IMR-90 (cell line): ENCODE measurements at places on chromosomes 3 and 15. TPM values are rescaled to one million over a fixed set of nuclear protein-coding genes. Genes with fewer than 3 reads are reported as not detected.

ZNF385D gene
- total RNA-seq: 0.18 and 0.28 TPM in 2 replicates

SEMA4B gene
- 5.0 and 6.9 TPM in 2 replicates for total RNA-seq

PLD1 gene
- total RNA-seq: 9.2 and 9.7 TPM in 2 replicates

AMT gene
- total RNA-seq: 0.28 and 0.36 TPM in 2 replicates

P2RY13 gene
- total RNA-seq: not detected in 2 replicates

DNA sequence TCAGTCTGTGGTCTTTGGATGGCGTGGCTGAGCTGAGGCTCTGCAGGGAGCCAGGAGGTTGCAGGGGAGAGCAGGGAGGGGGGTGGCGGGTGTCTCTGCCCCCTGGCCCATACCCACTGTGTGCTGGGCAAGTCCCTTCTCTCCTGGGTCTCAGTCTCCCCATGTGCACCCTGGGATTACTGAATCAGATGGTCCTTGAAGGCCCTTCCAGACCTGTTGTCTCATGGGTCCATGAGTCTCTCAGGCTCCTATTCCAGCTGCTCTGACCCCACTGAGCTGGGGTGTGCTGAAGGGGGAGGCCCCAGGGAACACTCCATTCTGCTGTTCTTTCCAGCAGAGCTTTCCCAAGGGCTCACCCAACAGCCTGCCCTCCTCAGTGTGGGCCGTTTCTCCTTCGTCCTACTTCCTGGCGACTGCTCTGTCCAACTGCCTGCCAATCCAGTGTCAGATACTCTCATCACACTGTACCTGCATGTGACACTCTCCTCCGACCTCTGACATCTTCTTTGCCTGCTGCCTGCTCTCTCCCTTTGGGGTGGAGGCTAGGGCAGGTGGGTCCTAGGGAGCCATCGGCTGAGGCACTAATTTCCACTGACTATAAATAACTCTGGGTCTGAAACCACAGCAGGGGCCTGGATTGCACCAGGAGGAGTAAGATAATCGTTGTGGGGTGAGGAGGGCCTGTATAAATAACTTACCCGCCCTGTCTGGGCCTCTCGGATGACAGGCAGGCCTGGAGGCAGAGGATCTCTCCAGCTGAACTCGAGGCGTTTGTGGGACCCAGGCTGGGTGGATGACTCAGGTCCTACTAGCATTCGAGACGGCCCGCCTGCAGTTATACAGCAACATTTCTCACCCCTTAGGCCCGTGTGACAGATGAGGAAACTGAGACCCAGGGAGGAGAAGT lies 67.1 kb downstream of the ATP2B2 start:
- peak; percentile 96 for DNase-seq

DNA sequence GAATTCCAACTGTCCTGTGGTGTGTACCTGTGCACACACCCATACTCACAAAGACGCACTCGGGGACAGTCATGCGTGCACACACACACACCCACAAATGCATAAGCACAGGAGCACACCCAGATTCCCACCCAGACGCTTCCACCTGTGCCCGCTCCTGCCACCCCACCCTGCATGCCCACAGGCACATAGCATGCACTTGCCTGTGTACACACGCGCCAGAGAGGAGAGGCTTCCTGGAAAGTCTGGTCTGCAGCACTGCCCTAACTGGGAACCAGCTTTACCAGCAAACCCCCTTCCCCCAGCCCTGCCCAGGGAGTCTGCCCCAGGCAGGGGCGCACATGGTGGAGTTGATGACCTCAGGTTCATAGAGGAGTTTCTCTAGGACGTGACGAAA lies 246.2 kb downstream of the UACA start:
- DNase-seq: no peak

DNA sequence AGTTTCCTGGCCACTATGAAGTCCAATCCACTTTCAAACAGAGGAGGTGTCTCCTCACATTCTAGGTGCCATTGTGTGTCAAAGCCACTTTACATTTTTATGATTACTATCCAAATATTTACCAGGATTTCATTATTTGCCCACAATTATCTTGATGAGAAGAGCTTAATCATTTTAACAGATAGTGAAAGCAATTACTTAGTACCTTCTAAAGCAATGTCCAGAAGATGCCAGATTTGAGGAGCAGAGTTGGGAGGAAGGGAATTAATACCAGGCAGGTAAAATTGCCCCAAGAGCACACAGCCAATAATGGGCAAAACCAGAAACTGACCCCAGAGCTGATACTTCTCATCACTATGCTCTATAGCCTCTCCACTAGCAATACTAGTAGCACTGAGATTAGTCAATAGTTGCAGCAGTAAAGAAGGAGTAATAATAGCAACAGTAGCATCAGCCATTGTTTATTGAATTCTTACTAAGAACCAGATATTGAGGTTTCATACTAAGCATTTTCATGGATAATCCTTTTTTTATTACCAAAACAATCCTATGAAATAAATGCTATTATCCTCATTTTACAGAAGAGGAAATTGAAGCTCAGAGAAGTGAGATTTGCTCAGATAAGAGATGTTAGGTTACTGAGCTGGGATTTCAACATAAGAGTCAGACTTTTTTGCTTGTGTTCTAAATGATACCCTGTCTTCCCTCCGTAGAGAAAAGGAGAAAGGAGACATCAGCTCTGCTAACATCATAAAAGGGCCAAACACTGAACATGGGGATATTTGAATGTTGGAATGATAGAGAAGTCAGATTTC lies 509.3 kb upstream of the CFAP20DC start:
- DNase-seq: no peak

- peak; percentile 91 for DNase-seq
Observed at GRCh38 chr3:64084640-64085039, 61.3 kb upstream of the PSMD6 start.

GRCh38 chr3:190855151-190855550 lies 7.3 kb downstream of the GMNC start:
- no peak for DNase-seq

DNA sequence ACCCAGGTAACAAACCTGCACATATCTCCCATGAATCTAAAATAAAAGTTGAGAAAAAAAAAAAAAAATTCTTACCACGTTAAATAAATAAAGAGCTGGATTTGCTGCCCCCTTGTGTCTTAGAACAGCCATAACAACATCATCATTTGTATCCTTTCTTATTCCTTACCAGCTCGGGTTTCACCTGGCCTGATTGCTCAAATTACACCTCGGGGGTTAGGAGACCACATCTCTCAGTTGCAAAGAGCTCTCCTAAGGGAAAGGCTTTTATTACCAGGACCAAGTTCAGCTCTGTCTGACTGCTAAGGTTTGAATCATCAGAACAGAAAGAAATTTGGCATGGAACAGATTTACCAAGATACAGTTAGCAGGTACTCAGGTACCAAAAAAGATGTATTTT lies 25.8 kb upstream of the RPL39L start:
- peak; percentile 55 for DNase-seq

- DNase-seq: peak; percentile 18
Observed at GRCh38 chr3:147925272-147925671, 516.1 kb downstream of the ZIC1 start.
